Activated CD4-positive, CD25-positive, alpha-beta regulatory T cell treated with anti-CD3 and anti-CD28 coated beads, Interleukin-2, amount 50 U/mL, for 72 hours (primary cell): ENCODE measurements at places on chromosomes 13 and 19.

GRCh38 chr13:54614726-54615125 lies 1586.1 kb downstream of the OLFM4 start:
- no peak for DNase-seq

GRCh38 chr19:7921967-7922835 lies 2.1 kb downstream of the SNAPC2 start:
- no peak for DNase-seq

- DNase-seq, result peak; percentile 19
Measured at GRCh38 chr19:16027528-16027927, 48.8 kb upstream of the TPM4 start.

GRCh38 chr13:98927951-98928927 lies 49.6 kb downstream of the DOCK9 start:
- DNase-seq, result no peak

GRCh38 chr19:51071095-51071405 lies 6.2 kb upstream of the KLK13 start:
- no peak for DNase-seq

- no peak for DNase-seq
Measured at GRCh38 chr13:74115133-74115532, 19.1 kb downstream of the KLF12 start.

DNA sequence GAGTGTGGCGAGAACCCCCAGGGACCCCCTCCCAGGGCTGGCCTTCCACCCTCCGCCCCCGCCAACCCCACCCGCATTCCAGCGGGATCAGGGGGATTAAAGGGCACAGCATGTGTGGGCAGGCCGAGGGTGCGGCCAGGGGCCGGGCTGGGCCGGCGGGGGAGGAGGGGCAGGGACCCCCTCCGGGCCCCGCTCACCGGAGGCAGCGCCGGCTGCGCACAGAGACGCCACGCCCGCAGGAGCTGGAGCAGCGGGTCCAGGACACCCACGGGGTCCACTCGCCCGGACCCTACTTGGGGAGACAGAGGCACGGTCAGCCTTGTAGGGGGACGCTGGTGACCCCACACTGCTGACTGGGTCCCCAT lies 2.4 kb downstream of the ADAMTSL5 start:
- DNase-seq, result no peak
